ENCODE measurements at places on chromosomes 1 and 21.

DNA sequence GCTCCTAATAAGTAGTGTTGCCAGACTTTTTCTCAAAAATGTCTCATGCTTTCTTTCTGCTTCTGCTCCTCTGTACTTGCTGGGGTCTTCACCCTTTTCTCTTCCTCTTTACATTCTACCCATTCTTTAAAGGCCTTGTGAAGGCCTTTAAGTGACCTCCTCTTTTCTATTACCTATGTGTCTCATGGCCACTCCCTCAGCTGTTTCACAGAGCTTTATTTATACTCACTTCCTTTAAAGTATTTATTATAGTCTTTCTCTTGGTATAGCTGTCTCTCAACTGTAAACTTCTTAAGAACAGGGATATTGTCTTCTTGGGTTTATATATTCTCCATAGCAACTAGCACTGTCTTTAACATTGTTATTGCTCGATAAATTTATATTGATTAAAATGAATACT lies 792 bp downstream of the GOLPH3L start:
- DNase-seq, result no peak

DNA sequence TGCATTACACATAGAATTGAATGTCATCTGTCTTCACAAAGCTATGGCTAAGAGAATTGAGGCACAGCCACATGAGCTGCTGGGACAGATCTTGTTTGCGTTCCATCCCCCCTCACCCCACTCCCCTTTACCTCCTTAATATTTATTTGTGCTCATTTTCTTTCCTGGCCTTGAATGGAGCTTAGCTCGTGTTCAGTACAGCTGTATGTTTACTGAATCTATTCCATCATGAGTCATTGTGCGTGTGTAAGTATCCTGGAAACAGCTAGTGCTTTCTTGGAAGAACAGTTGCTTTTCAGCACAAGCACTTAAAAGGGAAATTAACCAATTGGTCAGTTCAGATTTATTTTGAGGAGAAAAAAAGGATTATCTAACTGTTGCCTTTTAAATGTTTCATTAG lies 14.7 kb downstream of the PROX1 start:
- DNase-seq, result no peak

DNA sequence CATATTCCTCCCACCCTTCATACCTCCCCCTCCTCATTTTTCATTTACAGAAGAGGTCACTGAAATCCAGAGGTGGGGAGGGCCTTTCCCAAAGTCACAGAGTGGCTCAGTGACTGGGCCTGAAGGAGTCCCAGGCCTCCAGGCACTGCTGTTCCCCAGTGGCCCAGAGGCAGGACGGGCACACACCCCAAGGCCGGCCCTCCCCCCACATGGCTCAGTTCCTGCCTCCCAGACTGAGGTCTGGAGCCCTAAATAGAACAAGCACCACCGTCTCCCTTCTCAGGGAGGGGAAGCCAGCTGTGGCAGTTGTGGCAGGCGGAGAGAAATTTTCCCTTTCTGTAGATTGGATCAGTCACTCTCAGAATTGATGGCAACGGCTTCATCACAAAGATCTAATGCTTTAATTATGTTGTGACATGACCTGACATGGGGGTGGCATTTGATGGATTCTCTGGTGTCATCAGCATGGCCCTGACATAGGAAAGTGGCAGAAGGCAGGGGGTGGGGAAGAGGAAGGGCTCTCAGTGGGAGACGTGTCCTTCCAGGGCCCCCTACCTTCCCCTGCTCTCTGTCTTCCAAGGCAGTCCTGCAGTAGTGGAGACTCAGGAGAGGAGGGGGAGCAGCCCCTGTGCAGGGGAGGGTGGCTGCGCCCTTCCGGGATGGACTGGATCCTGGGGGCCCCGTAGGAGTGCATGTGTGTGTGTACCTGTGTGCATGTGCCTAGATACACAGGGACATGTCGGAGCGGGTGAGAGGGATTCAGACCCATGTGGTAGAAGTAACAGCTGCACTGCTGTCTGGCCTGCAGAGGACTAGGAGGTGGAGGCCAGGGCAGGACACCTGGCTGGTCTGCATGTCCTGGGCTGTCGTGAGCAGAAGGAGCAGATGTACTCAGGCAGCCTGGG lies 41.2 kb upstream of the FOXO6 start:
- no peak for DNase-seq

- DNase-seq, result no peak
Measured at GRCh38 chr1:39755965-39756659, 15.0 kb downstream of the OXCT2 start.

- no peak for DNase-seq
Measured at GRCh38 chr1:109270623-109271317, 12.2 kb downstream of the PSRC1 start.

GRCh38 chr1:77642196-77642595 lies 40.3 kb downstream of the ZZZ3 start:
- no peak for DNase-seq
